ENCODE measurements at places on chromosomes 5 and 9.

DNA sequence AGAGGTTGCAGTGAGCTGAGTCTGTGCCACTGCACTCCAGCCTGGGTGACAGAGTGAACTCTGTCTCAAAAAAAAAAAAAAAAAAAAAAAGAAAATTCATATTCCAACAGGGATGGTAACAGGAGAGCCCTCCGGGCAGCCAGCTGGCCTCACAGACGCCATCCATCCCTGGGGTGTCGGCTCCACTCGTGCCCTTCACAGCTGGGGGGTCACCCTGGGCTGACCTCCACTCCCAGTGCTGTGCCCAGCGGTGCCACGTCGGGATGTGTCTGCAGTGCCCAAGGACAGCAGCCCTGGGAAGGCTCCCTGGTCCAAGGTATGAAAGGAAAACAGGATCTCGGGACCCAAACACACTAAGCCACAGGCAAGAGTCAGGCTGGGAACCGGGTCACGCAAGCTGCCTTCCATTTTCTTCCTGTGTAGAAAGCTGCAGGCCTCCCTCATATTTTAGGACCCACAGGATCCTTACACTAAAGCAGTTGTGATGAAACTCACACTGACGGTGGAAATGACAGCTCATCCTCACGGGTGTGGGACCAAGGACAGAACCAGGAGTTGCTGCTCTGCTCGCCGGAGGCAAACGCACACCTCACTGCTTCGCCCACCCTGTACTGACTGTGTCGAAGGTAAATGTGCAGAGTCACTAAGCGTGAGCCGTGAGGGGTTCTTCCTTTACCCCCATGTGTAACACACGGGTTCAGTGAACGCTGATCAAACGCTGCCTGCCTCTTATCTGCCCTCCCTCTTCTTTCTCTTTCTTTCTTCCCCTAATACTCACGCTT lies 5.3 kb downstream of the SLC12A7 start:
- DNase-seq, result no peak

DNA sequence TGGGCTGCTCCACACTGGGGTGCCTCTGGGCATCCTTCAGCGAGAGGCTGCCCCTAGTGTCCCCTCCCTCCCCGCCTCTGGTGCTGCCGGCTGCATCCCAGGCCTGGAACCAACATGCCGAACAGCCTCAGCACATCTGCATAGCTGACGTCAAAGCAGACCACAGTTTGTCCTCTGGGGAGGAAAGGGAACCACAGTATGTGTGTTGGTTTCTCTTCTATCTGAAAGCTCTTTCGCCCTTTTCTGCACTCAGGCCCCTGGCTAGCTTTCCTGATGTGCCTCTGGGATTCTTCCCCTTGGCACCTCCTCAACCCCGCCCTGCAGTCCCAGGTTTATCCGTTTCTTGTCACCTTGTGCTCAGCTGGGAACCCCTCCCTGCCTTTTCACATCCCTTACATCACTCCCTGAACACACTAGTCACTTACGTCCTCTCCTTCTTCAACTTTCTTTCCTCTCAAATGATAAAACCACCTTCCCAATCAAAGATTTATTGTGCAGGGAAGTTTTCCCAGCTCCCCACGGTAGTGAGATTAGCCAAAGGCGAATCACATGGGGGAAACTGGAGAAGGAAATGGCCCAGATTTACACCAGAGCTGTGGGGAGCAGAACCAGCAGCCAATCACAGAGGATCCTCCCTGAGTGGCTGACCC lies 35.5 kb upstream of the B4GALT1 start:
- DNase-seq, result no peak

- no peak for DNase-seq
These were observed 543 bp upstream of the DNM1 start for GRCh38 chr9:128202648-128203023.

DNA sequence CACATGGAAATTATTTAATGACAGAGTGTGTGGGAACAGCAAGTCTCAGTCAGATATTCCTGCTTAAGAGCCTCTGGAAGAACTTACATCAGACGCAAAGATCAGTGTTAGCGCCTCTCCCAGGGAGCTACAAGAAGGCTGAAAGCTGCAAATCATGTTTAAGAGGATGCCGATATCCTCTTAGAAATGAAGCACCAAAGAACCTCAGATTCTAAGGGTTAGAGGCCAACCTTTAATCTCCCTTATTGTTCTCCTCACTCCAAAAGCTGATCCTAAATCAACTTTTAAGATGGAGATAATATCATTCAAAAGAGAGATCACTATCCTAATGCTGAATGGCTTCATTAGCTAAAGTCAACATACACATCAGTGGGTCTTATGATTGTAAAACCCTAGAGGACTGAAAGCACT lies 160.6 kb downstream of the NFIB start:
- no peak for DNase-seq

DNA sequence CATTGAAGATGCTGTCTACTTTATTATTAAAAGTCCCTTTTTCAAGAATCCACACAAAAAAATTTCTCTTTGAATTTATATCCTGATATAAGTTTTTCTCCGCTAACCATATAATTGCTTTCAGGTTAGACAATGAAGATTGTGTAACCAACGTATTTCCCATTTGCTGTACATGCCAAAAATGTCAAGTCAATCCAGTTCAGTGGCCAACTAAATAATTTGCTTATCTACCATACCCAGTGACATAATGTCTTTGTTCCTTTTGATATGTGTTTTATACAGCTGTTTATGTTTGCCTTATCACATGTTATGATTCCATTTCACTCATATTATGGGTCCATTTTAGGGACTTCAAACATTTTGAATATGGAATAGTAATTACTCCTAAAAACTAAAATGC lies 349.9 kb downstream of the EFNA5 start:
- DNase-seq, result no peak

GRCh38 chr5:149723374-149723773 lies 6.7 kb upstream of the PPARGC1B start:
- no peak for DNase-seq

DNA sequence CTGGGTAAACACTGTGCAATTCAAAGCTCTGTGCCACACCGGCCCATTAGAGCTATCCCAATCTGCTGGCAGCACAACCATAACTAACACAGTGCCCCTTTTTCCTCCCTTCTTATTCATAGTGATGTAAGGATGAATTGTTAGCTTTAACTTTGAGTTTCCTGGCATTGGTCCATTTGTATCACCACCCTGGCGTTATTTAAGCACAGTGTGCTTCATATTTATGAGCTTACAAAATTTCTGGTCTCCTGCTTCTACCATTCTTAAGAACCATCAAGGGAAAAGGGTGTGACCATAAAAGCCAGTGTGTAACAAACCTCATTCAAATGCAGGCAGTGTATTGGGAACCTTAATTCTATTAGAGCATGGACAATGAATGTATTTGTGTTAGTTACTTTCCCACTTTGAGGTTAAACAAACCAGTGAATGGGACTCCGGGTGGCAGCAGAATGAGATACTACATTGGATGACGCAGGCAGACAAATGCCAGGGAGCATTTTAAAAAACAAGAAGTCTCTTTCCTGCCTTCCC lies 222.6 kb downstream of the TMEM161B start:
- no peak for DNase-seq

DNA sequence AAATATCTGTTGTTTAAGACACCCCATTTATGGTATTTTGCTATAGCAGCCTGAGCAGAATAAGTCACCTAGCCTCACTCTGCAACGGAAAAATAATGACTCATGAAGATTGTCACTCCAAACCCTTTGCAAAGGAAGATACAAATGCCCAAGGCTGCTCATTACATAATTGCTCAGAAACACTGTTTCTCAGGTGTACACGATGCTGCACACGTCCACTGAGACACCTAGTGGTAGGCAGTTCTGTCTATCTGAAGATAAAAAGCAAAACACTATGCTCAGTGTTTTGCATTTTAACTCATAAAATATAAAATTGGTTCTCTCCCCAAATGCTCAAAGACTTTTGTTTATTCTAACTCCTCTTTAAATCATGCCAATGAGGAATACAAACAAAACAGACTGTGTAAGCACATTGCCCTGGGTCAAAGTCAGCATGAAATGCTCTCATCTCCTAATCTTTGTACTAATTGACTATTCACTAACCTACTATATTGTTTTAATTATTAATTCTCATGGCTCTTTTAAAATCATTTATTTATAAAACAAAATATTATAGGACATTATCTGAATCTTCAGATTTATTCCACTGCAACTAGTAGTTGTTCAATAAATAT lies 7.7 kb upstream of the TSLP start:
- DNase-seq, result no peak

GRCh38 chr9:36948051-36948450 lies 86.0 kb downstream of the PAX5 start:
- no peak for DNase-seq

- DNase-seq, result no peak
These were observed 391.0 kb downstream of the TMEM232 start for GRCh38 chr5:110335361-110336066.

- DNase-seq, result no peak
These were observed 67.1 kb downstream of the RETREG1 start for GRCh38 chr5:16549491-16550206.

DNA sequence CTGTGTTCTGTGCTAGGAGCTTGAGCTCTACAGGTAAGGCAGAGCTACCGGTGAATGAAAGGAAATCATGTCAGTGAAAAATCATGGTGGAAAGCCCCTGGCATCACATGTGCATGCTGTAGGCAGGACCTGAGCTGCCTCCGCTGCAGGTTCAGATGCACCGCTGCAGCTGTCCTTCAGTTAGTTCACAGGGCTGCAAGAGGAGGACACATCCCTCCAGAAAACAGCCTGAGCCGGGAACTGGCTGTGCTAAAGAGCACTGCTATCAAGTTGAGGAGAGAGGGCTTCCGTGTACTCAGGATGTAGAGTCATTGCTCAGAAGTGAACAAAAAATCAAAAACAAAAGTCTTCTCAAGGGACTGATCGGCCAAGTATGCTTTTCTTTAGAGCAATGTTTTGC lies 138.6 kb downstream of the ERCC6L2 start:
- no peak for DNase-seq

DNA sequence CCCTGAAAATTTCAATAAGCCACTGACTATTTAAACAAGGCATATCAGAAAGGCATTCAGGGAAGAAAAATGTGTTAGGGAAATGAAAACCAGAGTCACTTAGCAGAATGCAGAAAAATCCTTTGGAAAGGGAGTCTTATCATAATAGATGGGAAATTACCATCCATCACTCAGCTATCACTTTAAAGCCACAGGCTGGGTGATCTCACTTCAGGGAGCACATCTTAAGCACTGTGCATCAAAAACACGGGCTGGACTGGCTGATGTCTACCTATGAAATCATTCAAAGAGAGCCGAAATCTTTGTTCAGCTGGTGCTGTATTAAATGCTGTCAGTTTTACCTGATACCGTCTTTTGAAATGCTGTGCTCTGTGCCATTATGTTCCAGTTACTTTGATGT lies 73.5 kb downstream of the C9orf57 start:
- DNase-seq, result no peak

GRCh38 chr9:123309611-123310010 lies 41.2 kb upstream of the STRBP start:
- DNase-seq, result no peak

DNA sequence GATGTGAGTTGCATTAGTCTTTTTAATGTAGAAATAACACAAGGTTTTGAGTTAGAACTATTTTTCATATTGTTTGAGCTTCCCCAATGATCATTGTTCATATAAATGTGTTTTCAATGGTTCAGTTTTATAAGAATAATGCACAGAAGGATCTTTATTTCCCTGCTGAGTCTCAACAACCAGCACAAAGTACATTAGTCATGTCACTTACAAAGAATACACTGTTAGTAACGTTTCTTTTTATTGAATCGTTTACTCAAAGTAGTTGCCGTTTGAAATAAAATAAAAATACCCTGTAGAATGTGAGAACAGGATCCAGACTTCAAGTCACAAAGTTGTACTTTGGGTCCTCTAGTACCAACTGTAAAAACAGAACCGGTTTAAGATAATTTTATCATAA lies 41.5 kb downstream of the ERCC8 start:
- DNase-seq, result no peak

GRCh38 chr5:150637245-150638052 lies 3.0 kb upstream of the SYNPO start:
- DNase-seq, result no peak

DNA sequence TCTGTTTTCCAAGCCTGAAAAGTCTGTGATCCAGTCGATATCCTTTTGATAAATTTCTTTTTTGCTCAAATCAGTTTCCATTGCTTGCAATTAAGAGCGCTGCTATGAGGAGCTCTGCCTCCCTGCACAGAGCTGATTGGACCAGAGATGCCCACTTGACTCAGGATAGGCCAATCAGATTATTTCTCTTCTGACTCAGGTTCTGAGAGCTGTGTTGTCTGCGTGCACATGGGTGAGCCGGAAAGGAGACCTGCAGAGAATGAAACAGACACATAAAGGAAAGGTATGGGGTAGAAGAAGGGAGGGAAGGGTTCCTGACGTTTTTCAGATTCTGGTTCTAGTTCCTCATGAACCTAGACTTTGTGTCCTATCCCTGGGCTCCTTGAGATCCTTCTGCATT lies 15.8 kb upstream of the FABP6 start:
- DNase-seq, result no peak

DNA sequence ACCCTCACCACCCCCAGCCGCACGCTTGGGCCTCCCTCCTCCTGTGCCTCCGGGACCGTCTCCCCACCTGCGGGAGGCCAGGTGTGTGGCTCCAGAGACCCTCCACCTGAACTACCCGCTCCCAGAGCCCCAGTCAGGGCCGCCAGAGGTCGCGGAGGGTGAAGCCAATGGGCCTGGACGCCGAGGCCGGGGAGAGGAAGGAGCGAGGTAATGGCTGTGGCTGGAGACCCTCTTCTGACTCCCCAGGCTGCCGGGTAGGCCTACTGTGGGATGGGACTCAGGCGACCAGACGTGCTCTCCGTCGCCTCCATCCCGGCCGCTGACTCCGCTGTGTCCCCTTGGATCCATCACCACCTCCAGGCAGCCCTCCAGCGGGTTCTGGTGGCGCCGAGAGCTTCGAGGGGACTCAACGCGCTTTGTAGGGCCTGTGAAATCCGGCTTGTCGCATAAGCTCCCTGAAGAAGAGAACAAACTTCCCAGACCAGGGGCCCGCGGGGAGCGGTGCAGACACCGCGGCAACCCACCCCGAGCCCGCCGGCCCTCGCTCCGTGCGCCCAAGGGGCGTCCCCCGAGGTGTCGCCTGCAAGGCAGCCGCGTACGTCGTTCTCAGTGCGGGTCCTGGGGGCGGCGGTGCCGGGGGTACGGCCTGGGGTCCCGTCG lies 12.6 kb downstream of the IRX2 start:
- no peak for DNase-seq

GRCh38 chr5:95327211-95327610 lies 42.3 kb upstream of the MCTP1 start:
- no peak for DNase-seq

GRCh38 chr5:135466178-135467050 lies 14.3 kb upstream of the TIFAB start:
- peak; percentile 82 for DNase-seq
